ENCODE measurements at places on chromosomes 6 and 20.

GRCh38 chr20:36663031-36663430 lies 17.0 kb upstream of the SLA2 start:
- DNase-seq, result no peak

- DNase-seq, result no peak
Observed at GRCh38 chr6:168272415-168273325, 46.9 kb downstream of the DACT2 start.

DNA sequence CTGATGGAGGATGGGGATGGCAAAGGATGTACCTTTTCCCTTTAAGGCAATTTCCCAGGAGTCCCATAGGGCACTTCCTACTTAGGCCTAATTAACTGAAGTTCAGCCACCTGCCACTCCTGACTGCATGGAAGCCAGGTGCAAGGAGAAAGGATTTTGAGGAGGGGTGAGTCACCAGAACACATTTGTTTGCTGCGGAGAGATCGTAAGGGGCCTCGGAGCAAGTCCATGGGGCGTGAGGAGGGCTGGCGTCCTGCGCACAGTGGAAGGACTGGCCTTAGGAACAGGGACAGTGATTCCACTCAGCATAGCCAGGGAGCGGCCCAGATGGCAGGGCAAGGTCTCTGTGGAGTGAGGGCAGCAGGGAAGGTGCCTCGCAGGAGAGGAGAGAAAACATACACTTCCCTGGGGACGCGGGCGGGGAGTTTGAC lies 11.8 kb upstream of the MAP1LC3A start:
- DNase-seq, result no peak

GRCh38 chr6:85006362-85006761 lies 242.0 kb upstream of the TBX18 start:
- no peak for DNase-seq

DNA sequence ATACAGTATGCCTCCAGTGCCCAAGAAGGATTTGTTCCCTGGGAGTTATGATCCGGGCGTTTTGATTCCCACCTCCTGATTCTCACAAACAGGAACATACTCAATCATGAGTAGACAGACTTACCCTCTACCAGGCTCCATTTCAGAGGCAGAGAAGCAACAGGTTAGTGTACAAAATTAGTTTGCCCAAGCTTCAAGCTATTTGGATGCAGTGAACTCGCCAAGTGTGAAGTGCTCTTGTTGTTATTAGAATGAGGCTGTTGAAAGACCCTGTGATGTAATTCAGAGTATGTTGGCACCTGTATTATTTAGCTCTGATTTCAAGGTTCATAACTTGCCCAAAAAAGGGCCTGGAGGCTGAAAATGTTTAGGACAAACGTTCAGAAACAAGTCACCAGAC lies 247.0 kb downstream of the PHACTR1 start:
- no peak for DNase-seq

DNA sequence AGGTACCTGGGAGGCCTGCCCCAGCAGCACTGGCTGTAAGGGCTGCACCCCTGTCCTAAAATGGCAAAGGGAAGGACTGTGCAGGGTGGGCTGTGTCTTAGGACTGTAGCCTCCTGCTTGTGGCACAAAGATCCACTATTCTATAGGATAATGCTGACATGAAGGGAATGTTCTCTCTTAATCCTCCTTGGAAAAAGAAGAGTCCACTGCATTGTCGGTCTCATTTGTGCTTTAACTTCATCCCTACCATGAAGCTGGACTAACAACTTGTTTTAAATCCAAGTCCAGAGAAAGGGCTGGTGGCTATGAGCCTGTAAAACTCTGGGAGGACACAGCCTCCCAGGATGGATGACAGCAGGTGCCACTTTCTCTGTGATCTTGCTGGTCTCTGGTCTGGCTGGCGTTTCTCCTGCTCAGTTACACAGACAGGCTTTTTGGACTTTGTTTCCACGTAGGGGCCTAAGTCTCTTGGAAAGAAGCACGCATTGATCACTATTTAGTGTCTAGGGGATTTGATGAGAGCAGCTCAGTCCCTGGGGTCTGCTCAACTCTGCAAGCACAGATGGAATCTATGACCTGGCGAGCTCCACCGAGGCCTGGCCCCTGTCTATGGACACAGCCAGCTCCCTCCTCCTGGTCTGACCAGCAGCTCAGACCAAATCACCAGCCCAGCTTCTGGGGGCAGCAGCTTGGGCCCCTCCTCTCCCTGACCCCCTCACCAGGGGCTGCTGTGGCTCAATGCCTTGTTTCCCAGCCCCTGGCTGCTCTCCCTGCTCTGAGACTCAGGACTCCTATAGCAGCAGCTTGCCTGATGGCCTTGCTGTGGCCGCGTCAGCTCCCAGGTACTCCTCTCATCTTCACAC lies 4.8 kb downstream of the CST3 start:
- DNase-seq, result no peak

- DNase-seq, result no peak
Observed at GRCh38 chr20:50578061-50578777, 68.0 kb downstream of the PTPN1 start.

- DNase-seq, result no peak
Observed at GRCh38 chr20:46347841-46348803, 39.8 kb upstream of the CDH22 start.

GRCh38 chr20:11375335-11375734 lies 542.4 kb upstream of the BTBD3 start:
- no peak for DNase-seq

DNA sequence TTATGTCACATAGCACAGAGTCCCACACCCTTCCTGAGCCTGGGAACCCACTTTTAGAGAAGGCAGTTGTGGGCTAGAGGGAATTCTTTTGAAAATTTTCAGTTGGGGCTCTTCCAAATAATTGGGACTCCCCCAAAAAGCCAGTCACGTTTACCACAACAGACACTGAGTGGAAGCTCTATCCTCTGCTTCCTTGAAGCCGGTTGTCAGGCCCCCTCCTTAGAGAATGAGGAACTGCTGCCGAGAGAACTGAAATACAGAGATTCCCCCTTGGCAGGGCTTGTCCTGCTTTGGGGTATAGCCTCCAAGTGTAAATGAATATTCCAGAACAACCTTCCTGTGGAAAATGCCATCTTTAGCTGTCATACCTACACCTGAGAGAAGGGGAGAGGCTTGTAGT lies 2.7 kb upstream of the JAG1 start:
- no peak for DNase-seq

DNA sequence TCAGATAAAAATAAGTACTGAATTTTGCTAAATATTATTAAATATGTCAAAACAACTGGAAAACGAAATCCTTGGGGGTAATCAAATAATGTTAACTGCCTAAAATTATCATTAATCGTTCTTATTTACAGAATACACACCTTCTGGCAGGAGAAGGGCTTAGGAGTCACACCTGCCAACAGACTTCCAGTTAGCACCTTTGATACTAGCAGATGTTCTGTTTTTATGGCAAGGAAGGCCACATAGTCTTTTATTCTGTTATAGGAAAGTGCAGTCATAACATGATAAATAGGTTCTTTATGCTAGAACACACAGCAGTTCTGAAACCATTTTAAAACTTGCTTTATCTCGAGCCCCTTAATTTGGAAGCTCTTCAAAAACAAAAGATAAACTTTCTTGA lies 464.1 kb downstream of the UTRN start:
- no peak for DNase-seq

- DNase-seq, result no peak
Observed at GRCh38 chr20:58706150-58706892, 13.7 kb downstream of the NPEPL1 start.

- DNase-seq, result no peak
Observed at GRCh38 chr6:71400852-71401251, 112.2 kb downstream of the OGFRL1 start.

DNA sequence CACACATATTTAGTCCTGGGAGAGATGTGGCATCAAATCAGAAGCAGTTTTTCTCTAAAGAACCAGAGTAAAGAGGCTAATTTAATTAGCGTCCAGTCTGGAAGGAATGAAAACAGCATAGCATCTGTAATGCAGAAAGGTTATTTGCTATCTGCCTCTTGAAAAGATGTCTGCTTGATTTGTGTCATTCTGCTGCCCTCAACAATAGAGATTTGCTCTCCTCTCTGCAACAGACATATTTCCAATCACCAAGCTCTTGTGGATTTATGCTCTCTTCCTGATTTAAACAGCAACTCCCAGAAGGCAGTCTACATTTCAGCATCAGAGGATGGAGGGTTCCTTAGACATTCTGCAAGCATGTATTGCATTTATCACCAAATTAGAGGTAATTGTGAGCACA lies 53.5 kb upstream of the AKAP12 start:
- DNase-seq, result no peak
